Activated naive CD8-positive, alpha-beta T cell treated with anti-CD3 and anti-CD28 coated beads for 36 hours (primary cell): ENCODE measurements at places on chromosomes 2 and 18.
A peak's percentile ranks its signal among the peaks of the same experiment; 100 is the strongest.

- no peak overlapping the region for H3K4me3 ChIP-seq
- no peaks in the 10 kb centered on the region for H3K4me1 ChIP-seq
- DNase-seq, result no peak
- no peak overlapping the region for H3K27ac ChIP-seq
- peaks cover 6% of the 10 kb centered on the region for H3K27me3 ChIP-seq
Observed at GRCh38 chr18:54671291-54671881, 80.3 kb downstream of the DYNAP start.

- H3K4me1 ChIP-seq, result no peaks in the 10 kb centered on the region
- H3K4me3 ChIP-seq, result no peak overlapping the region
- no peaks in the 10 kb centered on the region for H3K36me3 ChIP-seq
- DNase-seq, result no peak
- H3K27ac ChIP-seq, result no peak overlapping the region
- H3K27me3 ChIP-seq, result peaks cover 12% of the 10 kb centered on the region
Observed at GRCh38 chr2:232496501-232497270, 9.1 kb upstream of the ECEL1 start.

DNA sequence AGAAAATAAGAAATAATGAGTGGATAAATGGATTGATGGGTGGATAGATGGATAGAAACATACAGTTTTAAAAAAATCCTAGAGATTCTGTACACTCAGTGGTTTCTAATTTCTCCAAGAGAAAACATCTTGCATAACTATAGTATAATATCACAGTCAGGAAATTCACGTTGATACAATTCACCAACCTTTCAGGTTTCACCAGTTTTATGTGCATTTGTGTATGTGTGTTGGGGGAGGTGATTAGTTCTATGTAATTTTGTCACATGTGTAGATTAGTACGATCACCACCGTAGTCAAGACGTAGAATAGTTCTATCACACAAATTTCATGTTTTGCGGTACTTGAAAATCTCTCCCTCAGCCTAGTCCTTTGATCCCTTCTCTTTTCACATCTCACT lies 288.2 kb upstream of the LRATD1 start:
- no peaks in the 10 kb centered on the region for H3K27me3 ChIP-seq
- no peaks in the 10 kb centered on the region for H3K4me1 ChIP-seq
- H3K27ac ChIP-seq, result no peak overlapping the region

- peak; percentile 48 for DNase-seq
- H3K36me3 ChIP-seq, result peaks cover 3% of the 10 kb centered on the region
- H3K4me3 ChIP-seq, result no peak overlapping the region
- peaks cover 35% of the 10 kb centered on the region for H3K27me3 ChIP-seq
- no peak overlapping the region for H3K27ac ChIP-seq
- peaks cover 72% of the 10 kb centered on the region for H3K4me1 ChIP-seq
Observed at GRCh38 chr2:110853516-110853915, 121.1 kb downstream of the ACOXL start.

DNA sequence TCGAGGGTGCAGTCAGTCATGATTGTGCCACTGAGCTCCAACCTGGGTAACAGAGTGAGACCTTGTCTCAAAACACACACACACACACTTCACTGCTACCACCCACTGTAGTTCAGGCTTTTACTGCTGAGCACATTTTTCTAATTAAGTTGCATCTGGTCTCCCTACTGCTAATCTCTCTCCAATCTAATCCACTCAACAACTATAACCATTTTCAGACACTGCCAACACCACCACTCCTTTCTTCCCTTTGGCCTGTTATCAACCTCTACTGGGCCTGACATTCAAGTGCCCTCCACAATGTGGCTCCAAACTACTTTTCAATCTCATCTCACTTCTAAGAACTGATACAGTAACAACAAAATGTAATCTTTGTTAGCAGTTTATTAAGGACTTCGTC lies 44.8 kb downstream of the RMP24 start:
- H3K36me3 ChIP-seq, result peaks cover 1% of the 10 kb centered on the region
- no peak for DNase-seq
- no peak overlapping the region for H3K4me3 ChIP-seq
- no peaks in the 10 kb centered on the region for H3K27me3 ChIP-seq

- no peak overlapping the region for H3K4me3 ChIP-seq
- H3K4me1 ChIP-seq, result no peaks in the 10 kb centered on the region
- H3K27me3 ChIP-seq, result no peaks in the 10 kb centered on the region
- DNase-seq, result no peak
Observed at GRCh38 chr18:65235966-65236624, 514.7 kb upstream of the CDH7 start.

- peaks cover 14% of the 10 kb centered on the region for H3K27me3 ChIP-seq
- no peak for DNase-seq
- no peaks in the 10 kb centered on the region for H3K36me3 ChIP-seq
- H3K4me1 ChIP-seq, result peaks cover 2% of the 10 kb centered on the region
- H3K27ac ChIP-seq, result no peak overlapping the region
Observed at GRCh38 chr18:21911551-21911950, 171.0 kb downstream of the MIB1 start.

GRCh38 chr18:54529444-54529843 lies 61.6 kb upstream of the DYNAP start:
- no peak overlapping the region for H3K4me3 ChIP-seq
- no peaks in the 10 kb centered on the region for H3K4me1 ChIP-seq
- H3K27me3 ChIP-seq, result no peaks in the 10 kb centered on the region
- H3K36me3 ChIP-seq, result no peaks in the 10 kb centered on the region
